ENCODE measurements at places on chromosomes 2 and 18.

GRCh38 chr2:120477831-120478481, 132.0 kb downstream of the INHBB start:
- no peak for DNase-seq

DNA sequence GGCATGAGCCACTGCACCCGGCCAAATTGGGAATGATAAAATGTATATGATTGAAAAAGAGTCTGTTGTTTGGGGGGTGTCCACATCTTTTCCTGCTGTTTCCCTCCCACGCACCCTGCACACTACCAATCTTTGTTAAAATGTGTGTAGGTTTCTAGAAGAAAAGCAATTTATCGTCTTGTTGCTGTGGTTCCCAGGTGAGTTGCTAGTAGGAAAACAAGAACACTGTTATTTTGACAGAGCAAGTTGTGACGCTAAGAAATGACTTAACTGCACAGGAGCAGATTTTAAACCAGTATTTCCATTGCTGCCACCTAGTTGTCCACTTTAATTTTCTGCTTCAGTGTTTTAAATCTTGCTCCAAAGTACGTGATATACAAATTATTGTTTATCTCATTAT, 21.0 kb upstream of the USP14 start:
- DNase-seq: no peak

DNA sequence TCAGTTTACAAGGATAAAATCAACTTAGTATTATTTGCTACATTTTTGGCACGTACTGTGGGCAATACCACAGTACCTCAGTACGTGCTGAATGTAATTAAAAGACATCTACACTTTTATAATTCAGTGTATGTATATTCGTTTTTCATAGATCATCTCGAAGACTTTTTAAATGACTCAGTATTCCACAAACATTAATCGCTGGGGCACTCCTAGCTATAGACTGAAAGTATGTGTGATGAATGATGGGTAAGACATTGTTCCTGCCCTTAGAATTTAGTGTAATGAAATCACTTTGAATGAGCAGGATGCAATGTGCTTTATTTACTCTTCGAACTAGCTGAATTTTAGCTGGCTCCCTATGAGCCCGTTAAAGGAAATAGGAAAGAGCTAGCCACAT, 245.6 kb upstream of the RASGRP3 start:
- DNase-seq: no peak

GRCh38 chr2:141313972-141314371, 816.8 kb downstream of the LRP1B start:
- DNase-seq: no peak

DNA sequence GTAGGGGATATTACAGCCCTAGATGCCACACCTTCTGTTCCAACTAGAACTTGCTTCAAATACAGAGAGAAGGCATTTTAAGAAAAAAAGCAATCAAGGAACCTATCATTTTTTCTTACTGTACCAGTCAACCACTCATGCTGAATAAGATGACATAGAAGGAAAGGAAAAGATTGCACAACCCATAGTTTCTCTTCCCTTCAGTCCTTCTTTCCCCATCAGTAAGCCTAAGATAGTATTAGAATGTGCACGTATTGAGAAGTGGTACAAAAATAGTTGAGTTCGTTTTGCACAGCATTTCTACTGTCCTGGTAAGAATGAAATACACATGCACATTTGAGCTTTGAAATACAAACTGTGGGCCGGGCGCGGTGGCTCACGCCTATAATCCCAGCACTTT, 27.0 kb upstream of the HK2 start:
- DNase-seq: no peak

- DNase-seq: peak; percentile 11
Observed at GRCh38 chr2:101770726-101771125, 73.2 kb downstream of the MAP4K4 start.

- no peak for DNase-seq
Observed at GRCh38 chr2:191724015-191724414, 46.1 kb downstream of the NABP1 start.

DNA sequence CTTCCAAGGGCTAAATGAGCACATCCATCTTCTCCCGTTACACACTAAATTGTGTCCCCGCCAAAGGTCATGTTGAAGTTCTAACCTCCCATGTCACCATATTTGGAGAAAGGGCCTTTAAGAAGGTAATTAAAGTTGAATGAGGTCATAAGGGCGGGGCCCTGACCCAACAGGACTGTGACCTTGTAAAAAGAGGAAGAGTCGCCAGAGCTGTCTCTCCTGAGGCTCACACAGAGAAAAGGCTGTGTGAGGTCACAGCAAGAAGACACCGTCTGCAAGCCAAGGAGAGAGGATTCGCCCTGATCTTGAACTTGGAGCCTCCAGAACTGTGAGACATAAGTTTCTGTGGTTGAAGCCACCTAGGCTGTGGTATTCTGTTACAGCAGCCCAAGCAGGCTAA, 24.1 kb downstream of the TRABD2A start:
- peak; percentile 41 for DNase-seq

GRCh38 chr2:227864161-227864756, 7.2 kb upstream of the DAW1 start:
- no peak for DNase-seq

DNA sequence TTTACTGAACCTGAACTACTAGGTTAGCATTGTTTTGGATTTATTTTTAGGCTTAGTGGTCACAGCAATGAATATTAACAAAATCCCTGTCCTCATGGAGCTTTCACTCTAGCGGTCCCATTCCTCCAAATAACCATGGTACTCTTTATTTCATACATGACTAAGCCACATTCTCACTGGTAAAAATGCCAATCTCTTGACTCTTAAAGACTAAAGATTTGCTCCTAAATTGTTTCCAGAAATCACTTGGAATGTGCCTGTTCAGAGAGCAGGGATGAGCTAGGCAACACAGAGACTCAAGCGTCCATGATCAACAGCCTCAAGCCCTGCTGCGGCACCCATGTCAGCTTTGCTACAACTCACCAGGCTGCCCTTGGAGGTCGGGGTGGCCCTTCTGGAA, 13.5 kb downstream of the LMAN1 start:
- no peak for DNase-seq

GRCh38 chr18:12782521-12782920, 79.7 kb downstream of the PSMG2 start:
- no peak for DNase-seq

DNA sequence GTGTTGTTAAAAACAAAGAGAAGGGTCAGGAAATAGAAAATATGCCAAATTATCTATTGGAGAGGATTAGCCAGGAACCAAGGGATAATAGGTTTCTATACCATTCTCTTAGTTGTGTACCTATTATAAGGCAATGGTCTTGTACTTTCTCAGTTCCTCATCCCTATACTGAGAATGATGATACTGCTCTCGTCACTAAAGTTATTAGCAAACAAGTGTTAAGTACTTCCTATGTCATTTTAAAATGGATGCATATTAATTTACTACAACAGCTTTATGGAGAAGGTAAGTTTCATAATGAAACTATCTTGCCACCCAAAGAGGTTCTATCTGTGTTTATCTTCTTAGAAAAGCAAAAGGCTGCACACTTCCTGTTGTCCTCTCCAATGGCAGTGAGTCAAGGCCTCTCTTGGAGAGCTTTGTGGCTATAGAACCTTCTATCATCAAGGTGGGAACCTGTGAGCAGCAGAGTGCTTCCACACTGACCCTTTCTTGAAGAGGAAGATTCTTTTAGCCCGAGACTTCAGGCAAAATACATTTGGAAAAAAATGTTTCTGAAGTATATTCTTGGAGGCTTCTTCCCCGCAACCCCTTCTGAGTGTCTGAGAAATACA, 460.7 kb upstream of the FANCL start:
- no peak for DNase-seq

- no peak for DNase-seq
Observed at GRCh38 chr2:71926089-71926447, 221.6 kb downstream of the CYP26B1 start.

- no peak for DNase-seq
Observed at GRCh38 chr2:50448556-50448955, 583.4 kb downstream of the NRXN1 start.

DNA sequence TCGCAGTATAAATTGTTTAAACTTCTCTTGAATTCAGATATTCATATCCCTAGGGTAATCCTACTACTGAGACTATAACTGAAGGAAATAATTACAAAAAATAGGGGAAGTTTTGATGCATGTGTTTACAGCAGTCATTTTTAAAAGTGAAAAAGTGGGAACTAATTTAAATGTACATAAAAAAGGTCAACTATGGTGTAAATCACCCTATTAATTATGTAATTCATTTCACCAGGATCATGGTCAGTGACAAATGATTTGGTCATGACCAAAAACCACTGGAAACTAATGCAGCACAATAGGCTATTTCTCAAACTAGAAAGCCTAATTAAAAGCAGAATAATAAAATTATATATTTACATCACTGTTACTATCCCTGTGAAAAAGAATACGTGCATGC, 5.0 kb upstream of the CNGA3 start:
- DNase-seq: no peak

DNA sequence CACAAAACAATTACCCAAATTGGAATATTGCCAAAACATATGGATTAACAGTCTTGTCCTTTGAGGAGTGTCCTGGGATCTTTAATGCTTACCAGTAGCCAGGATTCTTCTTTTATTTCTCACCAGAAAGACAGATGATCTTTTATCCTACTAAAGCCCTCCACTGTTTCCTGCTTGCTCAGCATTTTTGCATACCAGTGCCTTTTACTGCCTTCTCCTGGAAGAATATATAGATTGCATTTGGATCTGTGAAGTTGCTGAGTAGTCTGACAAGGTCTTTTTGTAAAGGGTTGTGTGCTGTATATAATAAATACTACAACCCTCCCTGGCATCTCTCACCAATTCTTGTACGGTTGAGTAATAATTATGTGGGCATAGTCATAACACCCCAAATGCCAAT, 652.2 kb downstream of the LRRTM4 start:
- DNase-seq: no peak

DNA sequence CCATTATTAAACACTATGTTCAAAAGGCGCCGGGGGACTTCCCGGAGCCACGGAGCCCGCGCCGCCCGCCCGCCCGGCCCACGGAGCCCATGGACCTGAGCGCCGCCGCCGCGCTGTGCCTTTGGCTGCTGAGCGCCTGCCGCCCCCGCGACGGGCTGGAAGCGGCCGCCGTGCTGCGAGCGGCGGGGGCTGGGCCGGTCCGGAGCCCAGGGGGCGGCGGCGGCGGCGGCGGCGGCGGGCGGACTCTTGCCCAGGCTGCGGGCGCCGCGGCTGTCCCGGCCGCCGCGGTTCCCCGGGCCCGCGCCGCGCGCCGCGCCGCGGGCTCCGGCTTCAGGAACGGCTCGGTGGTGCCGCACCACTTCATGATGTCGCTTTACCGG, 197 bp downstream of the GDF7 start:
- no peak for DNase-seq

DNA sequence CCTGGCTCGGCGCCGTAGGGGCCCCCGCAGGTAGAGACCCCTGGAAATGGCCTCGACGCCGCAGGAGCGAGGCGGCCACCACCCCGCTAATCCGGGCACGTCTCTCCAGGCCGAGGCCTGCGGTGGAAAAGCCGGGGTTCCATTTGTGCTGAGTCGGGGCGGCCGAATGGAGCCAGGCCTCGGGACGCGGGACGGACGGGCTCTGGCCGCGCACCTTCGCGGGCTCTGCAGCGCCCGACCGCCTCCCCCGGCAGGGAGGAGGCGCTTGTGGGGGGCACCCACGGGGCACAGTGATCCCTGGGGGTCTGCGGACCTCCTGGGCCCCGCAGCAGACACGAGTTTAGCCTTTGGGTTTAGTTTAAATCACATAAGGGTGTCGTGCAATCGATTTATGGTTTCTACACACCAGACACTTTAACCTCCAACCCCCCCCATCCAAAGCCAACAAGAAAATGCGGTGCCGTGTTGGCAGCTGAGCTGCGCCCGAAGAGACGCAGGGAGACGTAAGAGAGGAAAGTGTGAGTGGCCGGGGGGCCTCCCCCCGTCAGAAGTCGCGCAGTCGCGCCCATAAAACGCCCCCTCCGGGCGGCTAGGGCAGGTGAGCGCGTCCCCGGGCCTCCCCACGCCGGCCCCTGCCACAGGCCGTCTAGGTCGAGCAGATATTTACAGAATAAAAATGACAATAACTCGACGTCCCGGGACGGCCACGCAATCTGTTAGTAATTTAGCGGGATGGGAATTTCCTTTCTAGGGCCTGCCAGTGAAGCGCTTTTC, 1.0 kb upstream of the NFATC1 start:
- peak; percentile 67 for DNase-seq

DNA sequence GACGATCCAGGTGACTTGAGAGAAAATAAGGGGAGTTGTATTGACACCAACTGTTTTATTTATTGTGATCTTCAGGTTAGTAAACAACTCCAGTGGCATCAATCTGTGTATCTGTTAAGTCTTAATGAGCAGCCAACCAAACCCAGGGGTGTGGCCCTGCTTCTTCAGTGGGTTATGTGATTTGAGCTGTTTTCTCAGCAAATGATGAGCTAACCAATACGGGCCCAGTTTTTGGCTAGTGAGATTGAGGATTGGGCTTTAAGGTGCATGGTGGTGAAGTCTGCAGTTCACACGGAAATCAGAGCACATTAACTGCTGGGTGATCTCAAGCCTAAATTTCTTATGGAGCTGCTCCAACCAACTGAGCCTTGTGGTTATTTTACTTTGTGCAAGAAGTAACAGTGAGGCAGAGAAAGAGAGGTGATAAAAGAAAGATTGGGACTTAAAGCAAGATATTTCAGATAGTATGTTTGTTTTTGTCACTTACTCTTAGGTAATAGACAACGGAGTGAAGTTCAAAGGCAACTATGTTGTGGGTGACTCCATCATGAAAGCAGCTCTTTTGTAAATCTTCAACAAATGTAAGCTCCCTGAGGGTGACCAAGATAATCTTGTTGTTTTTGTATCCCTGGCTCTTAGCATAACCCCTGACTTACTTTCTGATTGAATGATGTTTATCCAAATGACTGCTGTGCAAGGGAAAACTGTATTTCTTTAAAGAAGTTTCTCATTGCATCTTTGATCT, 2.4 kb downstream of the MTCL1 start:
- DNase-seq: no peak

DNA sequence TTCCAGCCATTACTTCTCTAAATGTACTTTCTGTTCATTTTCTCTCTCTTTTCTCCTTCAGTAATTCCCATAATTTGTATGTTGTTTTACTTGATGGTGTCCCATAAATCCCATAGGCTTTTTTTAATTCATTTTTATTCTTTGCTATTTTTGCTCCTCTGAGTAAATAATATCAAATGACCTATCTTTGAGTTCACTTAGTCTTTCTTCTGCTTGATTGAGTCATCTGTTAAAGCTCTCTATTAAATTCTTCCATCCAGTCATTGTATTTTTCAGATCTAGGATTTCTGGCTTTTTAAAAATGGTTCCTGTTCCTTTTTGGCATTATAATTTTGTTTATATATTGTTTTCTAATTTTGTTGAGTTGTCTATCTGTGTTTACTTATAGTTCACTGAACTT, 13.5 kb downstream of the SP100 start:
- no peak for DNase-seq

- DNase-seq: no peak
Observed at GRCh38 chr2:46815121-46815802, 100.3 kb downstream of the MCFD2 start.

DNA sequence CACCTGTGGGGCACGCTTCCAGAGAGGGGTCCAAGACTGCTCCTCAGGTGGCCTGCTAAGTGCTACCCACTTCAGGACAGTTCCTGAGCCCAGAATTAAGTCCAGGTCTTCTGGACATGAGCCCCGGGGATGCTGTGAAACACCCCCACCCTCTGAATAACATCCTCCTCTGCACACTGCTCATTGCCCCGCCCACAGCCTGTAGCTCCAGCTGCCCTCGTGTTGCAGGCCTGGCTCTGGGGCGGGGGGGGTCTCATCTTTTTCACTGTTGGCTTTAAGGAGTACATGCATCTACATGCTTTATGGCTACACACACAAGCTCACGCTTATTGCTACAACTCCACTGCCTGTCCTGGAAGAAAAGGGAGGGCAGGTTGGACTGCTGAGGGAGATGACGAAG, 92.8 kb downstream of the PTGR3 start:
- no peak for DNase-seq

- DNase-seq: no peak
Observed at GRCh38 chr18:63395503-63395902, 26.8 kb downstream of the VPS4B start.
